Upper lobe of right lung (tissue), 1 donor: ENCODE measurements at places on chromosomes 13 and 19. TPM values are rescaled to one million over a fixed set of nuclear protein-coding genes. Genes with fewer than 3 reads are reported as not detected.

DNA sequence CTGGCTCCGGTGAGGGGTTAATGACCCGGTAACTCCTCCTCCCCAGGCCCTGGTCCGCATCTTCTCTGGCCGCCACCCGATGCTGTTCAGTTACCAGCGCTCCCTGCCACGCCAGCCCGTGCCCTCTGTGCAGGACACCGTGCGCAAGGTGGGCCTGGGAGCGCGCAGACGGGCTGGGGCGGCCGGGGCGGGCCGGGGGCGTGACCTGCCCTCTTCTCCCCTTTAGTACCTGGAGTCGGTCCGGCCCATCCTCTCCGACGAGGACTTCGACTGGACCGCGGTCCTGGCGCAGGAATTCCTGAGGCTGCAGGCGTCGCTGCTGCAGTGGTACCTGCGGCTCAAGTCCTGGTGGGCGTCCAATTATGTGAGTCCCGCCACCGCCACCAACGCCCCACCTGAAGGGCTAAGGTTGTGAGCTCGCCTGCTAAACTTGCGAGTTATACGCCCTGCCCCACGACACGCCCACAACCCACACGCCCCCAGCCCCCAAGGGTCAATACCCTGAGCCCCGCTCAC lies 10.4 kb downstream of the CPT1C start:
- no peak for DNase-seq

DNA sequence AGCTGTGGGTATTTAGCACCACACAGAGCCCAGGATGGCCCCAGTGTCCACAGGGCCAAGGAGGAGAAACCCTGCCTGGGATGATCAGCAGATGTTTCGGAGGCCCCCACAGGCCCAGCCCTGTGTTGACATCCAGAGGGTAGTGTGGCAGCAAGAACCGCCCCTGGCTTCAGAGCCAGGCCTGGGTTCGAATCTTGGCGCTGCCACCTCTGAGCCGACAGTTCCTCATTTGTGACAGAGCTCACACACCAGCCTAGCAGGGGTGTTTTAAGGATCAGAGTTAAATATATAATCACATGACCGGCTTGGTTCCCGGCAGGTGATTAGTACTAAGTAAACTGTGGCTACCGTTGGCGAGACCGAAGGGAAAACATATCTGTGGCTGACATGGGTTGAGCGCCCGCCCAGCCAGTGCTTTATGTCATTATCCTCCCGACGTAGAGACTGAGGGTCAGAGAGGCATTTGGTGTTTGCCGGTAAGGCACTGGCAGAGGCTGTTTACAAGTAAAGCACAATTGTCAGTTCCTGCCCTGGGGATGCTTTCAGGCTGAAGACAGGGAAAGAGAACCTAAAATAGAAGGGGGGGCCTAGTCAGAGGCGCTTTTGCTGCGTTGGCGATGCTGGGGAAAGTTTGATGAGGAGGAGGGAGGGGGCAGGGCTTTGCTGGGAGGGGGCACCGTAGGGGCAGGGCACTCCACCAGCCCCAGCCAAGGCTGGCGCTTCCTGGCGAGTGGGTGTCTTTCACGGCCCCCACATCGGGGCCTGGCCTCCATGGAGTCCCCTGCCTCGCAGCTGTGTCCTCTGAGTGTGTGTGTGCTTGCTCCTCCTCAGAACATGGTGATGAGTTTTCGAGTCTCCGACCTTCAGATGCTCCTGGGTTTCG lies 4.8 kb downstream of the PIAS4 start:
- no peak for DNase-seq

- no peak for DNase-seq
These were observed 38.7 kb downstream of the KCTD4 start for GRCh38 chr13:45162194-45162593.

Gene SHC2
- total RNA-seq, result 37.8 TPM

- DNase-seq, result no peak
These were observed 183.1 kb downstream of the LHFPL6 start for GRCh38 chr13:39419876-39420275.

Gene BST2
- 133 TPM for total RNA-seq

DNA sequence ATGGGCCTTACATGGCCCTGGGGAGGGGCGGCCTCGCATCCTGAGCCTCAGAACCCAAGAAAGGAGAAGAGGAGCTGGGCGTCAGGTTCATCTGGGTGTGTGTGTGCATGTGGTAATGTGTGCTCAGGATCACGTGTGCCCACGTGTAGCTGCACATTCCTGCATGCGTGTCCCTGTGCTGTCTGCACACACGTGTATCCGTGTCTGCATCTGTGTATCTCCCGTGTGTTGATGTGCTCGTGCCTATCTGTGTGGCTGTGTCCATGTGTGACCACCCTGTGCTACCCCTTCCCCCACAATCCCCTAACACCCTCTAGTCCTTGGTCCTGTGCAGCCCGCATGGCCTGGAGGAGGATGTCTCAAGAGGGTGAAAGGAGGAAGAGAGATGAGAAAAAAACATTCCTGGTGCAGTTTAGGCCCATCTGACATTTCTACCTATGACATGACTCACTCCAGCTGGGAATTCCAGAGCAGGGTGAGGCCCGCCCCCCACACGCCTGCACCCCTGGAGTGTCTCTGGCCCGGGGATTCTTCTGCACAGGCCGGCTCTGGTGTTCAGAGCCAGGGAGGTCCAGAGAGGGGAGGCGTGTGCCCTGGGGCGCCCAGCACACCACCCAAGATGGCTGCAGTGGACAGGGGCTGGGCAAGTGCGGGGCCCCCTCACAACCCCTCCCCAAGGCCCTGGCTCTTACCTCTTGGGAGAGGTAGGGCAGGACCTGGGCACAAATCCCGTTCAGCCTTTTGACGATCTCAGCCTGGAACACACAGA lies 7.1 kb downstream of the TLE5 start:
- DNase-seq, result no peak

Gene SSBP4
- total RNA-seq, result 57.3 TPM

- DNase-seq, result no peak
These were observed 107.8 kb downstream of the FOXO1 start for GRCh38 chr13:40558656-40559055.

Gene FGF9
- total RNA-seq, result 2.7 TPM

Gene FGF22
- 0.52 TPM for total RNA-seq

GRCh38 chr19:30441011-30441410 lies 68.8 kb downstream of the ZNF536 start:
- DNase-seq, result no peak

Gene CBARP
- total RNA-seq, result 1.0 TPM

GRCh38 chr13:51180853-51181511 lies 41.2 kb upstream of the FAM124A start:
- DNase-seq, result no peak

GRCh38 chr13:43401361-43401760 lies 378.0 kb downstream of the DNAJC15 start:
- DNase-seq, result no peak

Gene KLK5
- not detected for total RNA-seq

DNA sequence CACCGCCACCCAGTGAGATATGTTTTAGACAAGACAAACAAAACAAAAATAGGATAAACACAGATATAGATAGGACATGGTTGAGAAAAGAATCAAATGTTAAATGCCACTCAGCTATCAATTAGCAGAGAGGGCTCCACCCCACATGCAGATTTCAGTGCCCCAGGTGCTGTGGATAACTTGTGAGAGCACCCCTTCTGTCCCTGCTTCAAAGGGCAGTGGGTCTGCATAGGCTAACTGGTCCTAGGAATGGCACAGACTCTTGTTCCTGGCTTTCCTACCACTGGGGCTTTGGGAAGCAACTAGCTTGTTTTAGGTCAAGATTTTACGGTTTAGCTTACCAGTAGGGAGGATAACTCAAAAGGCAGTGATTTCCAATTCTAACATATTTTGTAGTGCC lies 460.3 kb downstream of the TSHZ3 start:
- no peak for DNase-seq
